ENCODE measurements at places on chromosomes 1 and 21.

DNA sequence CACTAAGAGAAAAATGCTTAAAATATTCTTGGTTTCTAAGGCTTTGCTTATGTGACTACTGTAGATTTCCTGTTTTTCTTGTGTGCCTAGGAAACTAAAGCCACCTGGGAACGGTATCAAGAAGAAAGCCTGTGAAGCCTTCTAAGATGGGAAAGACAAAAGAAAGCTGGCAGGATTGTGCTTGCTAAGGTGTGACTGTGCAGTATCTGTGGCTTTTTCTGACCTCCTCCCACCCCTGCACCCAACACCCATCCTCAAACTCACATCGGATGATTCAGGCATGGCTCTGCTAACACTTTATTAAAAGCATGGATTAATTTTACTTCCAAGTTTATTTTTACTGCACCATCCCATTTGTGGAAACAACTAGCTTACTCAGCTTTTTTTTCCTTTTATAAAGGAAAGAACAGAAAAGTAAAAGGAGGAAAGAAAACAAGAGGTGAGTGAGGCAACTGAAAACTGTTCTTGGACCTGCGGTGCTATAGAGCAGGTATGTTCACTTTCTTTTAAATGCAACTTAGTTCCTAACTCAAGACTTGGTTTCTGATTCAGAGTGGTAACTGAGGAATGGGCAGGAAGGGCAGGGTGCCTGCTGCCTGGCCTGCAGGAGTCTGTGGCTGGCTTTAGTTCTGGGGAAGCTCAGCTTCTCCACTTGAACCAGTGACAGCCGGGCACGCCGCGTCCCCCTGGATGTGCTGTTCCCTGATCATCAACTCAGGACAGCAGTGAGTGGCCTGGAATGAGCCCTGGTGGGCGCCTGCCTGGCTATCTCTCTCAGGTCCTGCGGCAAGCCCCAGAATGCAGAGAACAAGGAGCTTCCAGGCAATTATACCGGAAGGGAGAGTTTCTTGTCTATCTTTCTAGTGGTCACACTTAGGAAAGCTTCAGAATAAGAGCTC, at the start of gene GBP6:
TSS of gene GBP6 (plus strand) at position 422 of the 899 bp plus-strand sequence. CDS start 4,493 bp downstream, outside the sequence.
- peak; percentile 32 for DNase-seq

DNA sequence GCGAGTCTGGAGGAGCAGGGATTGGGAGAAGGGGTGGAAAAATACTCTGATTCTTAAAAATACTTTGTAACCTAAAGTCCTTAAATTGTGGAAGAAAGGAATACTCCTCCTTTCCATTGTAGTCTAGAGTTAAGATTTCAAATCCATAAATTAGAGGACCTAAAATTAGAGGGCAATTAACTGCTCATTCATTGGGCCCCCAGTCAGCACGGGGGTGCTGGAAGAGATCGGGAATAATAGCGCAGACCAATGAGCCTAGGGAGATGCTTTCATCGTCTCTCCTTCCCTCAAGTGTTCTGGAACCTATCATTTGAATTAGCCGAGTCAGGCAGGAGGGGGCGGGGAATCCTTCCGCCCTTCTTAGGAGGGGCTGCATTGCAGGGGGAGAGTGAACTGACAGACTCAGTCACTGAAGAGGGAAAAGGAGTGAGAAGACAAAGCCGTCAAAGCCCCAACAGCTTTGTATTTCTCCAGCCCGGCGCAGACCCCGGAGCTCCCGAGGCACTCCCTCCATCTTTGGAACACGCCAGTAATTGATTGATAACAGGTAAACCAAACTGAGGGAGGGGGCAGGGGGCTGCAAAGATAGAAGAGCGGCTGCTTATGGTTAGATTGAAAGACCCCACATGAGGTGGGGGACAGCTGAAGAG, at the start of gene MLLT11:
TSS of gene MLLT11 (plus strand) at position 391 of the 650 bp plus-strand sequence. CDS start 6,828 bp downstream, outside the sequence.
- peak; percentile 62 for DNase-seq

GRCh38 chr1:232110281-232111090, 483.9 kb downstream of the DISC1 start:
- DNase-seq = no peak

DNA sequence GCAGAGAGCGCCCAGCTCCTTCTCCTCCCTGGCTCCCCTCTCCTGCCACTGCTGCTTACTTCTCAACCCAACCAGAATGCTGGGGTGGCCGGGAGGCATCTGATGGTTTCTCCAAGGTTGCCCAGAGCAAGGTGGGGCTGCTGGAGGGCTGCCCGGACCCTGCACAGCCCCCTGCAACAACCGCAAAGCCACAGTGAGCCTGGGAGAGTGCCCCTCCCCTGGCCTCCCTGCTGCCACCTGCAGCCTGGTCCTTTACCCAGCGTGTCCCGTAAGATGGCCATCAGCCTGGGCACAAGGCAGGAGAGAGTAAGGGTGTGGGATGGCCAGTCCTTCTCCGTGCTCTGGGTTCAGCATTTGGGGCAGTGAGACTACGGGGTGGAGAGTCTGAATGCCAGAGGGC, 17.0 kb downstream of the MX2 start:
- DNase-seq = no peak

DNA sequence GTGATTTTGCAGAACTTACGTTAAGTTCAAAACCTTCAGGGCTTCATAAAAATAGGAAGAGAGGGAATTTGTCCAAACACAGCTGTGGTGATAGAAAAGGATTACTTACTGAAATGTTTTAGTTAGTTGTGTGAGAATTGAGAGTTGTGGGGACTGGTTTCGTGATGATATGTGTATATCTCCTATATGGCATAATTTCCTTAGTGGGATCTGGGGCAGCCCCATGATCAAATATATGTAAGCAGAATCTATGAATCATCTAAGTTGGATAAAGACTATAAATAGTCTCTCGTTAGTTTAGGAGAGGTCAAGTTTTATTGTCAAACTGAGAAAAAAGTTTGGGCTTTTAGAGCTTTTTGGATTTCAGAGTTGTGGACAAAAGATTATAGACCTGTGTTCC, 14.9 kb downstream of the MTR start:
- no peak for DNase-seq

DNA sequence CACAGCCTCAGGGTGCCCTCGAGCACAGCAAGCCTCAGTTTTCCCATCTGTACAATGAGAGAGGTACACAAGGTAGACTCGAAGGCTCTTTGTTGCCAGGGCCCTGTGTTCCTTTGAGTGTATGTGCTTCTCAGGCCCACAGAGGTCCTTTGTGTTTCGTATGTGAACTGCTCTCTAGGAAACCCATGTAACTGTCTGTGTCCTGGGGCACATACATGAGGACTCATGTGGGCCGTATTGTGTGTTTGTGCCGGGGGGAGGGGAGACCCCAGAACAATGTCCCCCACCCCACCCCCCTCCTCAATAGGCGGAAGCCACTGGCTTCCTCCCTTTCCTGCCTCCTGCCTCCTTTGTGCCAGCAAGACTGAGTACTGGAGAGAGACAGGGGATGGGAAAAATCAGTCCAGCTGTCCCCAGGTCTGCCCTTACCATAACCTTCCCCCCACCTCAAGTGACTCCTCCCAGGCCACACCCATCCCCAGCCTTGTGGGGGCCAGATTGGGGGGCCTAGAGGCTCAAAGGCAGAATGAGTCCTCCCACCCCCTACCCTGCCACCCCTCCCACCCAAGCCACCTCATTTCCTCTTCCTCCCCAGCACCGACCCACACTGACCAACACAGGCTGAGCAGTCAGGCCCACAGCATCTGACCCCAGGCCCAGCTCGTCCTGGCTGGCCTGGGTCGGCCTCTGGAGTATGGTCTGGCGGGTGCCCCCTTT, at the start of gene TIE1:
TSS of gene TIE1 (plus strand) at position 605 of the 717 bp plus-strand sequence. CDS start at position 695, 90 bp downstream.
- DNase-seq = no peak

GRCh38 chr1:112544011-112544688, 35.4 kb downstream of the WNT2B start:
- peak; percentile 79 for DNase-seq

DNA sequence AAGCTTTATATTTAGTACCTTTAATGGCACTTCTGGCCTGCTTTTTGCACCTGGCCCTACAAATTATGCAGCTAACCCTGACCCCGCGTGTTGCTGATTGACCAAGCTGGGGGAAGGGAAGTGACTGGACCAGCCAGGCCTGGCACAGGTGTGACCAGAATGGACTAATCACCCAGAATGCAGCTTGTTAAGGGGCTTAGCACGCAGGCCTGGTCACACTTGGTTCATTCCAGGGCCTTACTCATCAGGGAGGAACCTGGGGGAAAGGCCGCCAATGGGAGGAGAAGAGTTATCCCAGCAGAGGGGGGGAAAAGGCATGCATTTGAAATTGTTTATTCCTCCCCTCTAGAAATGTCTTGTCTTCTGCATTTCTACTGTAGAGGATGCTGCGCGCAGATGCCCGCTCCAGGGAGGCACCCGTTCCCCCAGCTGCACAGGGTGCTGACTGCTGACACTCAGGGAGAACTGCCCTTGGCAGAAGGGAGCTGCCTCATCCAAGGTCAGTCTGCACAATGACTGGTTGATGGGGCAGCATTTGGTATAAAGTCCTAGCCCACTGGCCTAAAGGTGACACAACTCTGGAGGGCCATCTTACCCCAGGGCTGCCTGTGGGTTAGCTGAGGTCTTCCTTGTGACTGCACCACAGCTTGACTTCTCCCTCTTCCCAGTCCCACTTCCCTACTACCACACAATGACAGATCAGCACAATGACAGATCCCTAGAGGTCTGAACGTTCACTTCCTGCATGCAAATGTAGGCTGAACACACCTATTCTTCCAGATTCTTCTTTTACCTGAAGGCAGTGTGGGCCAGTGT, 29.0 kb downstream of the DHCR24 start:
- DNase-seq = peak; percentile 81

GRCh38 chr1:234163267-234163919, 209.9 kb upstream of the COA6 start:
- DNase-seq = no peak

GRCh38 chr1:67651031-67651430, 34.0 kb upstream of the GADD45A start:
- no peak for DNase-seq

- no peak for DNase-seq
Measured at GRCh38 chr1:40478276-40478675, 1.2 kb downstream of the ZFP69 start.

- DNase-seq = no peak
Measured at GRCh38 chr1:62269439-62269838, 49.8 kb downstream of the KANK4 start.

- DNase-seq = no peak
Measured at GRCh38 chr1:97907886-97908285, 12.9 kb downstream of the DPYD start.

GRCh38 chr1:208177656-208178055, 66.5 kb downstream of the PLXNA2 start:
- no peak for DNase-seq

GRCh38 chr21:38843806-38844503, 38.2 kb downstream of the ETS2 start:
- no peak for DNase-seq

- no peak for DNase-seq
Measured at GRCh38 chr1:180973369-180973768, 49.3 kb downstream of the STX6 start.

DNA sequence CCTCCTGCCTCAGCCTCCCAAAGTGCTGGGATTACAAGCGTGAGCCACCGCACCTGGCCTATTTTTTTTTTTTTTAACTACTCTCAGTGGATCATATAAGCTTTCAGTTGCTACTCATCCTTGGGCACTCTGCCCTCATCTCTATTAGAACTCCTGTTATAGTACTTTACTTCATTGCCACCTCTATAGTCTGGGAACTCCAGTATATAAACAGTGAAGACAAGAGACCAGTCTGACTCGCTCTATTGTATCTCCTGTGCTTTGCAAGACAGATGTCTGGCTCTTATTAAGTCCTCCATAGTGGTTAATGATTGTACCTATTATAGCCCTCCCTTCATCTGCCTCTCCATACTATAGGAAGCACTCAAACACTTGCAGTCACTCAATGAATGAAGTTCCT, 15.1 kb downstream of the KHDRBS1 start:
- no peak for DNase-seq

- no peak for DNase-seq
Measured at GRCh38 chr1:46577671-46578070, 26.2 kb upstream of the KNCN start.

GRCh38 chr1:62198069-62198780, 3.6 kb downstream of the L1TD1 start:
- DNase-seq = no peak

- no peak for DNase-seq
Measured at GRCh38 chr1:93828367-93828755, 50.6 kb downstream of the DNTTIP2 start.

- no peak for DNase-seq
Measured at GRCh38 chr1:208499026-208499425, 254.8 kb upstream of the PLXNA2 start.

GRCh38 chr1:2019172-2019543, at the start of gene GABRD:
Gene GABRD, plus strand, starts transcription at chr1:2019345. Its CDS starts 79 bp downstream, at chr1:2019424.
- peak; percentile 63 for DNase-seq

DNA sequence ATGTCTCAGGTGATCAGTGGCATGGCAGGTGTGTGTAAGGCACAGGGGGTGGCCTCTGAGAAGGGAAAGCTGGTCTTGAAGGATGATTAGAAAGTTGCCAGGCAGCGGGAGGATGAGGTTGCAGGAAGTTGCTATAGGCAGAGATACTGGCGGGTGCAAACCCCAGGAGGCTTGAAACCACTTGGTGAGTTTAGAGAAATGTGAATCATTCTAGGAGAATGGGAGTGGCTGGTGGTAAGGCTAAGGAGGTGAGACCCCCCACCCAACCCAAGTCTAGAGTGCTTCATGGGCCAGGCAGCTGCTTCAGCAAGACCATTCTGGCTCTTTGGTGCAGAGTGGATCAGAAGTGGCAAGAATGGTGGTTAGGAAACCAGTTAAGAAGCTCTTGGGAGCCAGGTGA, 9.0 kb downstream of the SH2D2A start:
- DNase-seq = no peak

DNA sequence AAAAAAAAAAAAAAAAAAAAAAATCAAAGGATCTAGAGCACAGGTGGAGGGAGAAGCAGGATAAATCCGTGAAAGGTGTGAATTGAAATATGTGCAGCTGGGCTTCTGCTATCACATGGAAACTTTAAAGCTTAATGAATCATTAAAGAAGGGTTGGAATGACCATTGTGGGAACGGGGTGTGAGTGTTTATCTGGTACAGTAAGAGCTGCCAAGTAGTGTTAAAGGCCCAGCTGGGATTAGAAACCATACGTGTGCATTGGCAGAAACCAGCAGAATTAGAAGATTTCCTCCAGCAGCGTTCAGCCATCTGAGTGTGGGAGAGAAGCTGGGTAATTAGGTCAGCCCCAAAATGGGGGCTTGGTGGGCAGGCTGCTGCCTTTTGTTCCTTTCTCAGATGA, 13.5 kb downstream of the FALEC start:
- DNase-seq = no peak

GRCh38 chr21:43916691-43917514, 51.9 kb downstream of the AGPAT3 start:
- no peak for DNase-seq
